ENCODE measurements at places on chromosomes 5 and 9.

- DNase-seq: no peak
Observed at GRCh38 chr5:153511622-153512021, 21.2 kb downstream of the GRIA1 start.

DNA sequence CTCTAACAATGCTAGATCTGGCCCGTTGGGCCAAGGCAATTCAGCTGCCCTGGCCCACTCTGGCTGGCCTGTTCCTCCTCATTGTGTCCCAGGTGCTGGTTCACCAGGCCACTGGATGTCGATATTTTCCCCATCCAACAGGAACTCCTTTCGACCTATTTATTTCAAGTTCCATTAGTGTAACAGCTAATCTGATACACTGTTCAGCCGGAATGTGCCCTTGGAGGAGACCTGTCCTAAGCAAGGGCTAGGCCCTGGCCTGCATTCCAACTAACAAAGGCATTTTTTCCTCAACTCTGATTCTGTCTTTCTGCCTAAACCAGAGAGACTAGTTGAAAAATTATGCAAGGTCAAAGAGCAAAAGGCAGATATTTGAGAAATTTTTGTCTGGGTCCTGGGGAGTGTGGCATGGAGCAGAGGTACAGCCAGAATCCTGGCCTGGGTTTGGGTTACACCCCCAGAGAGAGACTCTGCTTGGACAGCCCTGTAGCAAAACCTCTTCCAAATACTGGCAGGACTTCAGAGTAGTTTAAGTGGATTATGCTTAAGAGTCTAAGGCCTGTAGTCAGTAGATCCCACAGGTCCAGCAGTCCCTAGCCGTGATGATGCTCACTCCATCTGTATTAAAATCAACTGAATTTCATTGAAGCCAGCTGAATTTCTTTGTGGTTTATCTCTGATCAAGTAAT, 36.1 kb downstream of the MARCHF11 start:
- no peak for DNase-seq

DNA sequence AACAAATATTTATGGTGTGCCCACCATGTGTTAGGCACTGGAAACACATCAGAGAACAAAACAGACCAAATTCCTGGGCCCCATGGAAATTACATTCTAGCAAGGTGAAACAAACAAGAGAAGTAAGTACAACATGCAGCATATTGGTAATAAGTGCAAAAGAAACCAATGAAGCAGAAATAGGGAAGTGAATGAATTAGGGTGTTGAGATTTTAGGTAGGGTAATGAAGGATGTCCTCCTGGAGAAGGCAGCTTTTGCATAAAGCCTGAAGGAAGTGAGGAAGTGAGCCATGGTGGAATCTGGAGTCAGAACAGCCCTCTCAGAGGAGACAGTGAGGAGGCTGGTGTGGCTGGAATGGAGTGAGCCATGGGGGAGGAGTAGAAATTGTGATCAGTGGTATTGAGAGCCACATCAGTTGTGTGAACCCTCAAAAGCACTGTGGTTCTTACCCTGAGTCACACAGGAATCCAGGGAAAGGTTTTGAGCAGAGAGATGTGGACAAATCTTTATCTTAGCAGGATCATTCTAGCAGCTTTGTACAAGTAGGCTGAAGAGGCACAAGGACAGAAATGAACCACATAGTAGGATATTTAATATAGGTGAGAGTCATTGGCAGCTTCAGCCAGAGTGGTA, 52.7 kb upstream of the ARL15 start:
- no peak for DNase-seq

- DNase-seq: no peak
Observed at GRCh38 chr5:106637275-106637674, 1033.5 kb downstream of the EFNA5 start.

DNA sequence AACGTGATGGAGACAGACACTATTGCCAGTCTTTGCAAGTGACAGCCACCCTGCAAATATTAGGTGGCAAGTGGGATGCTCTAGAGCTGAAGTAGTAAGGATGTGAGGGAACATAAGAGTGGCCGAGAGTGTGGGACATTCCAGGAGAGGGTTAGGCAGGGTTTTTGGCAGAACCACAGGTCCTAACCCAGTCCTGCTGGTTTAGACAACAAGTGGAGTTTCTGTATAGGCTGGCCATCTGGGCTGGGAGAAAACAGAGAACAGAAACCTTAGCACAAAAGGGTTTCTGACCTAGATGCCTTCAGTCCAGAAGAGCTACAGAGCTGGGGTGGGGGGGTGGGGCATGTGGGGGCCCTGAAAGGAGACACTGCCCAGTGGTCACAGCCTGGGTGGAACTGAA, 107.4 kb downstream of the TMEM174 start:
- DNase-seq: no peak

- no peak for DNase-seq
Observed at GRCh38 chr5:159507055-159507454, 176.8 kb upstream of the IL12B start.

DNA sequence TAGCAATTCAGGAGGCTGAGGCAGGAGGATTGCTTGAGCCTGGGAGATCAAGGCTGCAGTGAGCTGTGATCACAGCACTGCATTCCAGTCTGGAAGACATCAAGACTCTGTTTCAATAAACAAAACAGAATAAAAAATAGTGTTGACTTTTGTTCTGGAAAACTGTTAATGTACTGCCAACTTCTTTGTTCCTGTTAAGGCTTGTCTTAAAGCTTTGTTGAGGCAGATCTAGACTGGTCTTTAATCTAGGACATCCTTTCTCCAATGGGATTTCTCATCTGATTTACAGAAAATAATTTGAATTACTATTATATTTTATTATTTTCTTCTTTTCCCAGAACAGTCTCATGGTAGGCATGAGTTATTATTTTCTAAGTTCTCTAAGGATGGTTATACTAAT, 26.0 kb downstream of the BDP1 start:
- no peak for DNase-seq

- DNase-seq: no peak
Observed at GRCh38 chr5:74599148-74599547, 41.4 kb downstream of the ENC1 start.

DNA sequence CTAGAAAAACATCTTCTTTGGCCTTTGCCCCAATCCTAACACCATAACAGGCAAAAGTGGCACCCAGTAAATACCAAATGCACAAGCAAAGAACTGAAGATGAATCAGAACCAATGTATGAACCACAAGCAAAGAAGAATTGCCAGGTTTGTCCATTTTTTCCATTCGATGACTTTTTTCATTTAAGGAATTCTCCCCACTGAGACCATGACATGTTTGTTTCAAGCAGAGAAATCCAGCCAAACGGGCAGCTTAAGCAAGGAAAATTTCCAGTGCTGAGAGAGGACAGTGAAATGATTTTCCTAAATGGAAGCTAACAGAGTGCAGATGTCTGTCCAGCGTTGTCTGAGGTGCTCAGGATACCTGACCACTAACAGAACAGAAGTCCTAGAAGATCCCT, 203.7 kb downstream of the ADAMTS12 start:
- DNase-seq: no peak

- no peak for DNase-seq
Observed at GRCh38 chr9:90020276-90020871, 415.6 kb downstream of the GADD45G start.

GRCh38 chr5:151037561-151038411, 17.4 kb downstream of the GPX3 start:
- DNase-seq: no peak

- no peak for DNase-seq
Observed at GRCh38 chr5:87674235-87674634, 261.5 kb upstream of the CCNH start.

- no peak for DNase-seq
Observed at GRCh38 chr9:37676411-37676830, 25.7 kb downstream of the FRMPD1 start.

DNA sequence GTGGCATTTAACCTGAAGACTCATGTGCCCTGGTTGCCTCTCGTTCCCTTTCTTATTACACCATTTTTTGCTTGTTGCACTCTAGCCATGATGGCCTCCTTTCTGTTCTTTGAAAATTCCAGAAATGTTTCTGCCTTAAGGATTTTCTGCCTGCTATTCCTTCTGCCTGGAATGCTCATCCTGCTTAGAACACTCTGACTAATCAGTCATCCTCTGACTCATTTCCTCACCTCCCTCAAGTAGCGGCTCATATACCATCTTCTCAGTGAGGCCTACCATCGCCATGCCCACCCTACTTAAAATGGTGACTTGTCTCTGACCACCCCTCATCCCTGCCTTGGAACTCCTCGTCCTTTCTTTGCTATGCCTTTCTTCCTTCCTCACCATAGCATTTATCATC, 68.8 kb downstream of the KIF4B start:
- no peak for DNase-seq

Measured in hematopoietic multipotent progenitor cell (in vitro differentiated cells).